CD4-positive, CD25-positive, alpha-beta regulatory T cell (primary cell): ENCODE measurements at places on chromosomes 1 and 21. TPM values are rescaled to one million over a fixed set of nuclear protein-coding genes. Genes with fewer than 3 reads are reported as not detected.
A peak's percentile ranks its signal among the peaks of the same experiment; 100 is the strongest.

The SYT6 gene
- 0.17 TPM for total RNA-seq

The FAM72C gene
- total RNA-seq = not detected

The ESRRG gene
- not detected for total RNA-seq

The OR2T2 gene
- not detected for total RNA-seq

The LAPTM5 gene
- 589 TPM for total RNA-seq

- no peaks in the 10 kb centered on the region for H3K4me1 ChIP-seq
- no peak overlapping the region for H3K4me3 ChIP-seq
- no peak for DNase-seq
Observed at GRCh38 chr1:167782946-167783345, 61.2 kb downstream of the MPZL1 start.

GRCh38 chr1:96060621-96061020 is 661.0 kb upstream of the PTBP2 start:
- H3K4me1 ChIP-seq = no peaks in the 10 kb centered on the region
- no peaks in the 10 kb centered on the region for H3K27me3 ChIP-seq
- no peak overlapping the region for H3K4me3 ChIP-seq
- no peak for DNase-seq

The NBPF10 gene
- total RNA-seq = 4.4 TPM

DNA sequence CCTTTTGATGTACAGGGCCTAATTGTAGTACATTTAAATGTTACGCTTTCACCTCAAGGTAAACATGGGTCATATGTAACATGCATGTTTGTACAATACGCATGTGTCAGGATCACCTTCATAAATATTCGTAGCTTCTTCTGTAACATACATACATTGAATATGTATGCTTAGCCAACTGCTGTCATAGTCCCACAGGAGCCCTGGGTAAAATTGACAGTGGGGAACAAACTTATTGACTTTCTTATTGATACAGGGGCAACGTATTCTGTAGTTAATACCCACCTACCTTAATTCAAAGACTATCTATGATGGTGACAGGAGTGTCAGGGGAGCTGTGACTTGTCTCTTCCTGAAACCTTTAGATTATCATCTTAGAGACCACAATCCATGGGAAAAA is 3.7 kb upstream of the REN start:
- H3K4me1 ChIP-seq = no peaks in the 10 kb centered on the region
- H3K36me3 ChIP-seq = no peaks in the 10 kb centered on the region
- H3K27me3 ChIP-seq = no peaks in the 10 kb centered on the region
- DNase-seq = no peak
- no peak overlapping the region for H3K27ac ChIP-seq
- H3K4me3 ChIP-seq = no peak overlapping the region

GRCh38 chr1:95117207-95118066 is at the start of gene TLCD4:
Gene TLCD4 (plus strand): TSS chr1:95117355. CDS start chr1:95143902, 26,547 bp downstream.
- peaks cover 15% of the 10 kb centered on the region for H3K4me1 ChIP-seq
- H3K27ac ChIP-seq = no peak within 1 kb of the TSS
- peak; percentile 47 for DNase-seq
- H3K4me3 ChIP-seq = peak within 1 kb of the TSS; percentile 67
- H3K36me3 ChIP-seq = no peaks in the 10 kb centered on the region
- peaks cover 32% of the 10 kb centered on the region for H3K27me3 ChIP-seq

The DPT gene
- total RNA-seq = not detected

- DNase-seq = no peak
- H3K36me3 ChIP-seq = no peaks in the 10 kb centered on the region
- H3K4me1 ChIP-seq = no peaks in the 10 kb centered on the region
- H3K27me3 ChIP-seq = no peaks in the 10 kb centered on the region
Observed at GRCh38 chr1:2778220-2778592, 23.3 kb downstream of the TTC34 start.

The IFI44L gene
- 19.1 TPM for total RNA-seq

- no peak overlapping the region for H3K4me3 ChIP-seq
- no peaks in the 10 kb centered on the region for H3K27me3 ChIP-seq
- H3K4me1 ChIP-seq = peaks cover 4% of the 10 kb centered on the region
- H3K27ac ChIP-seq = no peak overlapping the region
- peaks cover 6% of the 10 kb centered on the region for H3K36me3 ChIP-seq
Observed at GRCh38 chr1:107776900-107777663, 187.9 kb downstream of the VAV3 start.

The RNF186 gene
- total RNA-seq = not detected

DNA sequence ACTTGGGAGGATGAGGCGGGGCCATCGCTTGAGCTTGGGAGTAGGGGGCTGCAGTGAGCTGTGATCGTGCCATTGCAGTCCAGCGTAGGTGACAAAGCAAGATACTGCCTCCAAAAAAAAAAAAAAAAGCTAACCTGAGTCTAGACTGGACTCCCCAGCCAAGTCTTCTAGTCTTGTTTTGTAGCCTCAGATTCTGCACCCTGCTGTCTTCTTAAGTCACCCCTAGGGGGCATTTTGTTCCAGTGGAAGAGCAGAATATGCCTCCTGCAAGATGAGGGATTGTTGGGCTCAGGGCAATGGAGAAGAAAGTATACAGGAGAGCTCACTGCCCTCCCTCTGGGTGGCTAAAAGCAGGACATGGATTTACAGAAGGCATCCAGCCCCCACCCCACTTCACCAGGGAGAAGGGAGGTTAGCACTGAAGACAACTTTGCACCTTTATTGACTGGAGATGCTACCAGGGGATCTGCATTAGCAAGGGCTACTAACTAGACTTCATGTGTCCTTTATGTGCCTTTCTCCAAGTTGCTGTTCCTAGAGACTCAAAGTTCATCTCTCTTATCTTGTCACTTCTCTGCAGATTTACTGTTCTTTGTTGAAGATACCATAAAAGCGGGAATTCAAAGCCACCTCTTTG is 15.3 kb upstream of the RNF187 start:
- peak; percentile 75 for DNase-seq
- H3K27me3 ChIP-seq = no peaks in the 10 kb centered on the region
- no peaks in the 10 kb centered on the region for H3K36me3 ChIP-seq
- H3K4me3 ChIP-seq = no peak overlapping the region
- H3K4me1 ChIP-seq = no peaks in the 10 kb centered on the region
- H3K27ac ChIP-seq = no peak overlapping the region

The KRTAP13-2 gene
- total RNA-seq = not detected

DNA sequence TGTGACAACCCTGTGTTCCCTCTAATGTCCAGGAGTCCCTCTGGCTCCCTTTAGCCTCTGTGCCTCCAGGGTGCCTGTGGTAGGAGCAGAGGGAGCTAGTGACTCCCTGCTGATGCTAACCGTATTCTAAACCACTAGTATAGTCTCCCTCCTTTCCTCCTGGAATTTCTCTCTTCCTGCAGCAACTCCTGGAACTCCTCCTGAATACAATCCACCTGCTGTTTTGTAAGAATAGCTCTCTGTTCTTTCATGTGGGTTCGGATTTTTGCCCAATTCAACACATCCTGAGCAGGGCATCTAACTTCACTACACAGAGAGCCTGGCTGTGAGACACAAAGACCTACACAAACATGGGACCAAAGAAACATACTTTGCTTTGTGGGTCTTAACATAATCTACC is 107.9 kb downstream of the RUNX1 start:
- no peak for DNase-seq
- peaks cover 6% of the 10 kb centered on the region for H3K36me3 ChIP-seq
- H3K4me3 ChIP-seq = no peak overlapping the region
- no peaks in the 10 kb centered on the region for H3K27me3 ChIP-seq

- no peak overlapping the region for H3K4me3 ChIP-seq
- peaks cover 7% of the 10 kb centered on the region for H3K4me1 ChIP-seq
- H3K36me3 ChIP-seq = no peaks in the 10 kb centered on the region
- no peak for DNase-seq
- no peak overlapping the region for H3K27ac ChIP-seq
Observed at GRCh38 chr21:31284797-31285397, 59.2 kb downstream of the TIAM1 start.

The TNFRSF18 gene
- total RNA-seq = 47.8 TPM
